Testis (tissue), 5 donors: ENCODE measurements at places on chromosomes 16 and 17.

- no peaks in the 10 kb centered on the region for H3K27me3 ChIP-seq
- H3K4me1 ChIP-seq = no peaks in the 10 kb centered on the region
- no peak overlapping the region for H3K27ac ChIP-seq
- peak; percentile 83 for DNase-seq
- no peaks in the 10 kb centered on the region for H3K36me3 ChIP-seq
Measured at GRCh38 chr16:80084614-80085013, 456.2 kb upstream of the DYNLRB2 start.

- no peaks in the 10 kb centered on the region for H3K27me3 ChIP-seq
- no peak for DNase-seq
- H3K4me1 ChIP-seq = no peaks in the 10 kb centered on the region
- H3K27ac ChIP-seq = peak overlapping the region; percentile 5
Measured at GRCh38 chr16:80541306-80541694, 507 bp downstream of the DYNLRB2 start.

DNA sequence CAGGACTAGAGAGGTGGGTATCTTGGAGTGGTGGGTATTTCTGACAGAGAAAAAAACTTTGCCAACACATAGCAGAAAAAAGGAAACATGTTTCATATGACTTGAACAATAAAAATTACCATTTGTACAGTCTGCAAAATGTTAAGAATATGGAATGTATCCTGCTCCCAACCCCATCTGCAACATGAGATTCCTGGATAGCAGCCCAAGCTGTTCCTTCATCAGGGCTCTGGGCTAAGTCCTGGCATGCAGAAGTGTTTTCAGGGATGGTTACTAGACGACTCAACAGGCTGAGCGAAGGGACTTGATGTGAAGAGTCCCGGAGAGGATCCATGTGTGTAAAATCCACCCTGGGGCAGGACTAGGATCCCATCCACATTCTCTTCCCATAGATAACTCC, 121.0 kb upstream of the IRX3 start:
- DNase-seq = no peak
- H3K4me1 ChIP-seq = no peaks in the 10 kb centered on the region
- H3K36me3 ChIP-seq = no peaks in the 10 kb centered on the region
- H3K4me3 ChIP-seq = no peak overlapping the region
- no peak overlapping the region for H3K27ac ChIP-seq
- H3K27me3 ChIP-seq = no peaks in the 10 kb centered on the region

- H3K27ac ChIP-seq = no peak overlapping the region
- H3K4me1 ChIP-seq = no peaks in the 10 kb centered on the region
- no peaks in the 10 kb centered on the region for H3K36me3 ChIP-seq
- no peak for DNase-seq
- no peak overlapping the region for H3K4me3 ChIP-seq
- no peaks in the 10 kb centered on the region for H3K27me3 ChIP-seq
Measured at GRCh38 chr17:12549499-12550041, 116.1 kb upstream of the MYOCD start.

- no peaks in the 10 kb centered on the region for H3K27me3 ChIP-seq
- DNase-seq = no peak
- H3K4me3 ChIP-seq = no peak overlapping the region
- H3K36me3 ChIP-seq = no peaks in the 10 kb centered on the region
- no peak overlapping the region for H3K27ac ChIP-seq
Measured at GRCh38 chr17:63249256-63250004, 196.7 kb downstream of the CYB561 start.

GRCh38 chr16:8583732-8584131, 6.6 kb downstream of the TMEM114 start:
- no peaks in the 10 kb centered on the region for H3K36me3 ChIP-seq
- no peak overlapping the region for H3K27ac ChIP-seq
- H3K4me3 ChIP-seq = no peak overlapping the region
- no peak for DNase-seq
- no peaks in the 10 kb centered on the region for H3K27me3 ChIP-seq

- H3K27me3 ChIP-seq = no peaks in the 10 kb centered on the region
- no peak overlapping the region for H3K4me3 ChIP-seq
- H3K27ac ChIP-seq = no peak overlapping the region
- peaks cover 41% of the 10 kb centered on the region for H3K4me1 ChIP-seq
Measured at GRCh38 chr16:85182774-85183173, 70.5 kb upstream of the CIBAR2 start.

DNA sequence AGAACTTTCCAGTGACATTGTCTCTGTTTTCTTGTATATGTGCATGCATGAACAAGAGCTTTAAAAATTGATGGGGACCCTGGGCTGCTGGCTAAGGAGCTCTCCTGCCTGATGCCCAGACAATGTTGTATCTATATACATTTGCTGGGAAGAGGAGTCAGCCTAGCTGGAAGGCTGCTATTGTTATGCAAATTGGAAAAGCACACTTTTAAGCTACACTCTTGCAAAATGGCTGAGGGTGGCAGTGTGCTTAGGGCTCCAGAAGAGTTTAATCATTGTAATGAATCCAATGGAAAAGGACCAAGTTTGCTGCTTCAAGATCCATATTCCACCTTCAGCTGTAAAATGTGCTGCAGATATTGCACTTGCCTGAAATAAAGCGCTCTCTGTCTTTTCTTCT, 171.8 kb downstream of the PRKCA start:
- H3K27me3 ChIP-seq = no peaks in the 10 kb centered on the region
- H3K27ac ChIP-seq = no peak overlapping the region

DNA sequence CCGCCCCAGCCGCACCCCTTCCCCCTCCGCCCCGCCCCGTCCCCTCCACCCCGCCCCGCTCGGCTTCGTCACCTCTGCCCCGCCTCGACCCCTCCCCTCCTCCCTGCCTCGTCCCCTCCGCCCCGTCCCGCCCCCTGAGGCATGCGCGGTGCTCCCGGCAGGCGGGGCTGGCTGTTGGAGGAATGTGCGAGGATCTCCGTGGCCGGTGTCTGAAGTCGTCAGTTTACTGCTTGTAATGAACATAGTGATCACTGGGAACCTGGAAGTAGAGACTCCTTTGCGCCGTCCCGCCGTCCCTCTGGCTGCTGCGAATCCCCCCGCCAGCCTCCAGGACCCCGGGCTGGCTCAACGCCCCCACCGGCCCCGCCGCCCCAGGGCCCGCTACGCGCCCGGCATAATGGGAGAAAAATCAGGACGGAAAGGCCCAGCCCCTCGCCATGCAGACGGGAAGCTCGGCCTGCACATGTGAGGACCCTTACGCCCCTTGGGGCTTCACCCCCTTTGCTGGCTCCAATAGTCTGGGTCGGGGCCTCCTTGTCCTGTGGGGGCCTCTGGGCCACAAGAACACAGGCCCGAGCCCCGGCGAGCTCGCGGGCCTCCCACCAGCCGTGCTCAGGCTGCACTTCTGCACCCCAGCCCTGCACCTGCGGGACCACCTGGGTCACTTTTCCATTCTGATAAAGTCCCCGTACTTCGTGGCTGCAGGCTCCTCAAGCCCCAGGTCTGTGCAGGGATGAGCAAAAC, 743.1 kb downstream of the KCNJ18 start:
- H3K4me1 ChIP-seq = no peaks in the 10 kb centered on the region
- no peaks in the 10 kb centered on the region for H3K36me3 ChIP-seq
- H3K27me3 ChIP-seq = no peaks in the 10 kb centered on the region
- peak; percentile 75 for DNase-seq
- H3K4me3 ChIP-seq = peak overlapping the region; percentile 48

- peak overlapping the region; percentile 26 for H3K4me3 ChIP-seq
- no peaks in the 10 kb centered on the region for H3K36me3 ChIP-seq
- no peaks in the 10 kb centered on the region for H3K4me1 ChIP-seq
- no peaks in the 10 kb centered on the region for H3K27me3 ChIP-seq
- peak; percentile 77 for DNase-seq
Measured at GRCh38 chr17:68011199-68011665, 15.0 kb upstream of the C17orf58 start.

DNA sequence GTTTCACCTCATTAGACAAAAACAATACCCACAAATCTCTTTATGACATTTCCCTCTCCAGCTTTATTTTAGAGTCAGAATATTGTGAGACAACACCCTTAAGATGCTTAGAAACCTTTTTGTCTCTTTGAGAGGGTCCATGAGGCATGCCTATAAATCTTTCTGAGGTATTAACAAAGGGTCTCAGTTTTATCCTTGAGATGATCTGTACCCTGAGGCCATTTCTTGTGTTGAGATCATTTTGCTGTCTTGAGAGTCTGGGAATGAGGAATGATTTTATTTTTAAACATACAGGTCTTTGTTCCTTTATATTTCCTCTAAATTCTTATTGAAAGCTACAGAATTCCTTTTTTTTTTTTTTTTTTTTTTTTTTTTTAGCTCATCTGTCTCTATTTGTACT, 179.7 kb upstream of the HS3ST4 start:
- no peak overlapping the region for H3K27ac ChIP-seq
- no peak overlapping the region for H3K4me3 ChIP-seq
- no peak for DNase-seq
